Stimulated activated CD8-positive, alpha-beta memory T cell treated with anti-CD3 and anti-CD28 coated beads, Interleukin-7, amount 100 ng/mL, for 1 hour (primary cell): ENCODE measurements at places on chromosomes 5 and 9.

DNA sequence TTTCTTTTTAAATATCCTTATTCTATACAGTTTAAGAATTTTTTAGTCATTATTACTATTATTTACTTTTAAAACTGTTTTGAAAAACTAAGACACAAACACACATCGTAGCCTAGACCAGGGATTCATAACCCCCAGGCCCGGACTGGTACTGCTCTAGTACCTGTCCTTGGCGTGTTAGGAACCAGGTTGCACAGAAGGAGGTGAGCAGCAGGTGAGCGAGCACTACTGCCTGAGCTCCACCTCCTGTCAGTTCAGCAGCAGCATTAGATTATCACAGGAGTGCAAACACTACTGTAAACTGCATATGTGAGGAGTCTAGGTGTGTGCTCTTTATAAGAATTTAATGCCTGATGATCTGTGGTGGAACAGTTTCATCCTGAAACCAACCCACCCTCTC is 357.0 kb downstream of the PTPRD start:
- DNase-seq: no peak

GRCh38 chr9:79600466-79600865 is 28.7 kb downstream of the TLE4 start:
- DNase-seq: no peak

DNA sequence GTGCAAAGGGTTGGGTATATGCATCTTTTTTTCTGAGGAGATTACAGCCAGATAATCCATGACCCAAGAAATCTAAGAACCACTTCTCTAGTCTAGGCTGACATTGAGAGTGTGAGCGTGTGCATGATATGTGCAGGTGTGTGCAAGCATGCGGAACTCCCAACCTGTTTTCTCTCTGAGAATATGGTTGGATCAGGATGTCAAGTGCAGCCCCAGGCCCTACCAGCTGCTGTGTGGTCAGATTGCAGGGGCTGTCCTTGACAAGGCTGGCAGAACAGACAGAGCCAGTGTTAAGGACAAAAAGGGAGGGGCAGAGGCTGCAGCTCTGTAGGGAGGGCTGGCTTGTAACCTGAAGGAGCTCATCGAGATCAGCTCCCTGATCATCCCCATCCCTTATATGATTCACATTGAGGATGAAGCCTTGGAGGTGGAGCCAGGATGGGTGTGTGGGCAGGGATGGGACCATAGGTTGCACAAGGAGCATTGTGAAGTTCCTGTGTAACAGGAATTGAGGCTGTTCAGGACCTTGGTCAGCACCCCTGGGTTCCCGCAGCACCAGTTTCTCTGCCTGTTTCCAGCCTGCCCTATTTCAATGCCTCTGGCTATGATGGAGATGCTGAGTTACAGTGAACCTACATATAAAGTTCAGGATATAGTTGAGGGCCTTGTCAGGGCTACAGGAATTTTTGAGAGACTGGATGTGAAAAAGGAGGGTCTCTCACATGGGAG is 52.6 kb upstream of the ARAP3 start:
- no peak for DNase-seq

DNA sequence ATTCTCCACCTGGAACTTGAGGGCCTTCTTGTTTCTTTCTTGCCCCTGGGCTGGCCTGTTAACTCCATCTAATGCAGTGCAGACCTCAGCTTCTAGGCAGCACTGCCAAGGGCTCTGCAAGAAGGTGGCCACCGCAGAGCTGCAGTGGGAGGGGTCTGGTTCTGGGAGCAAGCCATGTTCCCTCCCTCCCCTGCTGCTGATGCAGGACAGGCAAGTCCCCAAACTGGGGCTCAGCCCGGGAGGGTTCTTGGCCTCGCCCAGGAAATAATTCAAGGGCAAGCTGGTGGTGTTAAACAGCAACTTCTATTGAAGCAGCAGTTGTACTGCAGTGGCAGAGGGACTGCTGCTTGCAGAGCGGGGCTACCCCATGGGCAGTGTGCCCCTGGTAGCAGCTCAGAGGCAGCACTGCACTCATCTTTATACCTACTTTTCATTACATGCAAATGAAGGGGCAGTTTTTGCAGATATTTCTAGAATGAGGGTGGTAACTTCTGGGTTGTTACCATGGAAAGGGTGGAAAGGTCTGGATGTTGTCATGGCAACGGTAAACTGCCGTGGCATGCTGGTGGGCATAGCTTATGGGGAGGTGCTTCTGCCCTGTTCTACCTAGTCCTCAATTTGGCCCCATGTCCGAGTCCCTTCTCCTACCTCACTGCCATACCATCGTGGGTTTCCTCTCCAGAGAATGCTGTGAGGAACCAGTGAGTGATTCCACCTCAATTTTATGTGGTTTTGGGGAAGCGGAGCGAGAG is 82.1 kb downstream of the WDR41 start:
- DNase-seq: no peak

DNA sequence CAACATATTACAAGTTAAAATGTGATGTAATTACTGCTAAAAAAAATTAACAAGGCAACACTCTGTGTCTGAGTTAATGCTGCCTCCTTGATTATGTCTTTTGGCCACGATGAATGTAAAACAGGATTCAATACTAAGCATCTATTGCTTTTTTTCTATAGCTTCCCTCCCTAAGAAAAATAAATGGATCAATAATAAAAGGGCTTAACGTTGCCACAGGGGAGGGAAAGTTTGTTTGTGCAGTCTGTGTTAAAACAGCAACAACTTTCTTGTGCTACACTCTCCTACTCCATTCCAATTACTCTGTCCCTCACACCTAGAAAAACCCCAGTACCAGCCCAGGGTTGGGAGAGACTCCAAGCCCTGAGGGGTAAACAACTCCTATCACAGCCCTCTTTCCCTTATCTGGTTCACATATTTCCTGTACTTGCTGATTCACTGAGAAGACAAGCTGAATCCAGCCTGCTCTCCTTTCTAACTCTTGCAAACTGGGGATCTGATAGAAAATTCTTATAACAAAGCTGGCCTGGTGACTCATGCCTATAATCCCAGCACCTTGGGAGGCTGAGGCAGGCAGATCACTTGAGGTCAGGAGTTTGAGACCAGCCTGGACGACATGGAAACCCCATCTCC is 44.8 kb downstream of the PTPN3 start:
- no peak for DNase-seq

GRCh38 chr5:76733049-76733417 is 17.1 kb downstream of the F2R start:
- DNase-seq: no peak

DNA sequence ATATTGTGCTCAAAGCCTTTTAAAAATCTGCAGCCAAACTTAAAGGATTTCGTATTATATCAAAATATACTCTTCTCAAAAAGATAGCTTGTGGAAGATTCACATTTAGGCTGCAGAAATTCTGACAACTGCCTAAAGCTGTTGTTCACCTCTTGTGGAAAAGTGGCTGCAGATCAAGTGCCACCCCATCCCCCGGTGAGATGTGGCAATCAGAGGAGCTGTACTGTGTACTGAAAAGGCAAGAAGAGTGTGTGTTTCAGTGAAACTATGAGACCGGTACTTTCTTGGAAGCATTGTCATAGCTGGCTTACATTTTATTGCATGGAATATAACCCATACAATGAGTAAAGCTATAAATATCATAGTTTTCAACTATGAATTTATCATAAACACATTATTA is 64.3 kb downstream of the CDH18 start:
- no peak for DNase-seq

DNA sequence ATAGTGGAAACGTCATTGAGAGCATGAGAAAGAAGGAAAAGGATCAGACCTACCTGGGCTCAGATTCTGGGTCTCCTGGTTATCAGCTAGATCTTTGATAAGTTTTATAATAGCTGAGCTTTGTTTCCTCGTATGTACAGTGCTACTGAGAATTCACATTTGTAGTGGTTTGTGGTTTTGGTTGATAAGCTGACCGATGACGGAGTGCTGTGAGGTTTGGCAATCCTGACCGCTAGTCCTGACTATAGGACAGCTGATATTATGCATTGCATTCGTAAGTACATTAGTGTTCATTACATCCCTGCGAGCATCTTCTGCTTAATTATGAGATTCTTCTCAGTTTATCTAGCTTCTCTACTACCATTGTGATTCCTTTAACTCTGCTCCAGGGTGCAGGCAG is 190.7 kb upstream of the SLC27A6 start:
- no peak for DNase-seq

DNA sequence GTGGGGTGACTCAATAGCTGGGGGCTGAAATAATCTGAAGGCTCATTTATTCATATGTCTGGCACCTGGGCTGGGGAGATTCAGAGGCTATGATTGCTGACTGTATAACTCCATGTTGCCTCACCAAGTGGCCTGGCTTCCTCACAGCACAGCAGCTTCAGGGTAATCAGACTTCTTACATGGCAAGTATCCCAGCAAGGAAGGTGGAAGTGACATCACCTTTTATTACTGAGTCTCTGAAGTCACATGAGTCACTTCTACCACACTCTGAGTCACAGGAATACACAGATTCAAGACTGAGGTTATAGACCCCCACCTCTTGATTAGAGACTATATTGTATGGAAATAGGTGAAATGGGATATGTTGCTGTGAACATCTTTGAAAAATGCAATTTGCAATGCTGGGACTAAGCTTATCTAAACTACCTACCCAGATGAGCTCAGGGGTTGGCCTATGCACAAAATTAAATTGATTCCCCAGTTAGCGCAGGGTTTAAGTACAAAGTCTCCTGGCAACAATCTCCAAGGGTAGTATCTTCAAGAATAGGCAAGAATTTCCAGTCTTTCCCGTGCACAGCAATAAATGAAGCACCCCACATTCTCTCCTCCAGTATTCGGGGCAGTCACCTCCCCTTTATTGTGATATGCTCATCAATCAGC is 553.1 kb downstream of the LRRC70 start:
- no peak for DNase-seq

DNA sequence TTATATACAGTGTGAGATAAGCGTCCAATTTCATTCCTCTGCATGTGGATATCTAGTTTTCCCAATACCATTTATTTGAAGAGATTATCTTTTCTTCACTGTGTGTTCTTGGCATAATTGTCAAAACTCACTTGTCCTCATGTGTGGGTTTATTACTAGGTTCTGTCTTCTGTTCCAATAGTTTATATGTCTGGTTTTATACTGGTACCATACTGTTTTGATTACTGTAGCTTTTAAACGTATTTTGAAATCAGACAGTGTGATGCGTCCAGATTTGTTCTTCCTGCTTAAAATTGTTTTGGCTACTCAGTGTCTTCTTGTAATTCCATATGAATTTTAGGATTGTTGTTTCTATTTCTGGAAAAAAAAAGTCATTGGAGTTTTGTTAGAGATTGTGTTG is 10.2 kb downstream of the NDUFAF2 start:
- DNase-seq: no peak

DNA sequence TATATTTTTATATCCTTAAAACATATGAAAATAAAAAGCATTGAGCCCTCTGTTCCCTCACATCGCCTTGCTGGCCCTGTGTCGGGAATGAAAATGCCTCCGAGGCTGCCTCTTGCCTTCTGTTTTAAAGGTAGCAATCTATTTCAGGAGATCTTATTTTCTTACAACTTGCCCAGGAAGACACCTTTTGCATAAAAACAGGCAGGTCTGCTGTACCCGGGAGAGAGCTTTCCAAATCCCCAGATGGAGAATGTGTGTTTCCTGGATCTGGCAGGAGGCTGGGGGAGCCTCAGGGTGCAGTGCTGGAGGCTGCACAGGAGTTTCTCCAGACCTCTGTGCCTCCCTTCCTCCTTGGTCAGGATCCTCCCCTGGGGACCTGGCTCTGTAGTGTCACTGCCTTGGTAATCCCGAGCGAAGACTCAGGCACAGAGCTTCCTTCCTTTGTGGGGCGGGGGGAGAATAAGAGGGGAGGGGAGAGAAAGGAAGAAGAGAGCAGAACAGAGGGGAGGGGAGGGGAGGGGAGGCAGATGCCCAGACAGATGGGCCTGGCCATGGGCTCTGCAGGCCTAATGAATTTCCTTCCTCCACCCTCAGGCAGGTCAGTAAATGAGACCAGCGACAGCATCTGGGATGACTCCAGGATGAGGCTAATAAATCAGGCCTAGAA is 104.0 kb upstream of the BOD1 start:
- no peak for DNase-seq
